ENCODE measurements at places on chromosomes 13 and 19.

- DNase-seq, result no peak
Measured at GRCh38 chr13:110258876-110259631, 47.9 kb downstream of the COL4A1 start.

DNA sequence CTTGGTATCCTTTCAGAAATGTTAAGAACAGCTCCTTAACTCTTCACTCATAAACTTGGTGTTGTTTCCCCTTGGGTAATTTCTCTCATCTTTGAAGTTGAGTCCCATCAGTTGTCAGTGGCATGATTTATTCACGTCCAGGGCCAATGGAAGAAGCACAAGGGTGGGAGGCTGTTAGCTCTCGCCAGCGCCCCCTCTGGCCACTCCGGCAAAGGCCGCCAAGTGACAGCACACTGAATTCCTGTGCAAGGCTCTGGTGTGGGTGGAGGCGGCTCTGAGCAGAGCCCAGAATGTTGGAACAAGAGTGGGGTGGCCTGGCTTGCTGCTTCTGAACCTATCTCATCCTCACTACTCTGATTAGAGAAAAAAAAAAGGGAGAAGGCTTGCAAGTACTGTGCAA lies 13.1 kb upstream of the MEDAG start:
- DNase-seq, result no peak

GRCh38 chr19:35194012-35194984 lies 34.2 kb downstream of the FAM187B start:
- no peak for DNase-seq

DNA sequence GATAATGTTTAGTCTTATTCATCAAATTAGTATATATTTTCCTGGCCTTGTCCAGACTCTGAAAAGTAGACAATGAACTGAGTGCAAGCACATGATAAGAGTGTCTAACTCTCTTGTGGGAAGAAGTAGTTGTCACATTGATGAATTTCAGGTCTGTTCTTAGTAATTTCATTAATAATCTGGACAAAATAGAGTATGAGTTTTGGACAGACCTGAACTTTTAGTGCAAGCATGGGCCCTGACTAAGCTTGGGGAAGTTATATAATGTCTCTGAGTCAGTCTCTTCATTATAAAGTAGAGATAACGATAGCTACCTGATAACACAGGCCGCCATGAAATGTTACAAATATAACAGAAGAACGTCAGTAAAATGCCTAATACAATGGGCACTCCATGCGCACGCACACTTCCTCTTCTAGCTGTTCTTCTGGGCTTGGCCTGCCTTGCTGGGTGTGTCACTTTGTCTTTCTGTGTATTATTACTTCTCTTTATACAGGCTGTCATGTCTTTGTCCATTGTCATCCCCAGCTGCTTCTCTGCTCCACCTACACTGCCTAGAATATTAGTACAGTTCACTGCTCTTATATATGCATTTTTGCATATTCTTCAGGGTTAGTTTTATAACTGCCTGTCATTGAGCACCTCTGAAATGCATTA lies 129.1 kb upstream of the HTR2A start:
- no peak for DNase-seq

DNA sequence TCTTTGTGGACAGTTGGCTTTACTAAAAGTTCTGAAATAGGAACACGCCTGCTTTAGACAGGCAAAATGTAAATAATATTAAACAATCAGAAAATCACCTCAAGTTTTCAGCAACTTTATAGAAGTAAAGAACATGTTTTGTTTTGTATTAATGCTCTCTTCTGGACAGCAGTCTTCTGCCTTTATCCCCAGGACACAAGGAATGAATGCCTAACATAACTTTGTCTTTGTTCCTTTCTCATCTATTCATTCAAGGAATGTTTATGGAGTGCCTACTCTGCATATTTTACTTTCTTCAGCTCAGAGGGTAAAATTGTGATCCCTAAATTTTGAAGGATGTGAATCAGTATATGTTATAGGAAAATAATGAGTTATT lies 325.4 kb downstream of the FOXO1 start:
- DNase-seq, result no peak

All from T-helper 9 cell (primary cell).